ENCODE measurements at places on chromosomes 1 and 21. TPM values are rescaled to one million over a fixed set of nuclear protein-coding genes. Genes with fewer than 3 reads are reported as not detected.

- peak; percentile 35 for DNase-seq
- H3K4me3 ChIP-seq: no peak overlapping the region
- no peaks in the 10 kb centered on the region for H3K27me3 ChIP-seq
- no peak overlapping the region for H3K27ac ChIP-seq
Measured at GRCh38 chr21:45747802-45748445, 104.4 kb downstream of the PCBP3 start.

DNA sequence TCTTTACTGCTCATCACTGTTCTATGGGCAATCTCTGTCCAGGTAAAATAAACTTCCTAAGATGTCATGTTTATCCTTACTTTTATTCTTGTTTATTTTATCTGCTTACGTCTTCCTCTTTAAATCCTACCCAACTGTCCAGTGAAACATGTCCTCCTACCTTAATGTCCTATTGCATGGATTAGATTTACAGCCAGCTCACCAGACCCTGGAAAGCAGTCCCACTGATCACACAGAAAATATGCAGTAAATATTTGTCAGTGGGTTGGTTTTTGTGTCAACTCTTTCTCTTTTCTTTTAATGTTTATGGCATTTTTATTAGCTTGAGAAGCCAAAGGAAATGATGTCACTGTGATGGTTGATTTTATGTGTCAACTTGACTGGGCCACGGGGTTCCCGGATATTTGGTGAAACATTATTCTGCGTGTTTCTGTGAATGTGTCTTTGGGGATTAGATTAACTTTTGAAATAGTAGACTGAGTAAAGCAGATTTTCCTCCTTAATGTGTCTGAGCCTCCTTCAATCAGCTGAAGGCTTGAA lies 258.3 kb downstream of the SRGAP2C start:
- H3K27ac ChIP-seq: no peak overlapping the region
- H3K4me1 ChIP-seq: no peaks in the 10 kb centered on the region
- no peaks in the 10 kb centered on the region for H3K36me3 ChIP-seq
- no peak overlapping the region for H3K4me3 ChIP-seq

The IKBKE gene
- total RNA-seq: 17.0 TPM

DNA sequence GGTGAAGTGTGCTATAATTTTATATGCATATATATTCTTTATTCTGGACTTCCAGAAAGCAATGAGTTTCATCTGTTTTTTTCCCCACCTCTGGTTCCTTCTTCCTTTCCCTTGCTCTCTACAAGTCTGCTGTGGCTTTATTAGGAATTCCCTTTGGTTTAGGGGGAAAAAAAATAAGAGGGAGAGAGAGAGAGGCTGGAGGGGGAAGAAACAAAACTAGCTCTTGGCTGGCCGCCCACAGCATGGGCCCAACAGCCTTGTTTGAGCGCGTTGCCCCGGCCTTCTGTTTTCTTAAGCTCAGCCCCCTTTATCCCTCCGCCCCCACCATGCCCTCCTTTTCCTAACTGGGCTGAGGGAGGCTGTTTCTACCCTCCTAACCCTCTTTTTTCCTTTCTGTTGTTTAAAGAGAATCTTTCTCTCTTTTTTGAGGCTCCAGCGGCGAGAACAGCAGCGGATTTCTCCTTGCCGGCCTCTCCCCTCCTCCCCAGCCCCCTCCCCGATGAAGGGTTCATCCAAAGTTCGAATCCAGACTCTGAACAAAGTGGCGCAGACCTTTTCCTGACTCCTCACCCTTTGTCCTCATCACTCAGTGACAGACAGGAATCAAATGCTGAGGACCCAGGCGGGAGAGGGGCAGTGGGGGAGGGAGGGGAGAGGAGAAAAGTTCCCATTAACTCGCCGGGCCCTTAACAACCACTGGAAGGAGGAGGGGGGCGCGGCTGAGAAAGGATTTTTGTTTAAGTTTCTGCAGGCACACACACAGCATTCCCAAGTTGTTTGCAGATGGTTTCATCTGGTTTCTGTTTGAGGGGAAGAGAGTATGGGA lies 29.7 kb downstream of the PBX1 start:
- H3K4me1 ChIP-seq: peaks cover 19% of the 10 kb centered on the region
- H3K4me3 ChIP-seq: peak overlapping the region; percentile 22
- H3K36me3 ChIP-seq: peaks cover 2% of the 10 kb centered on the region
- H3K27ac ChIP-seq: peak overlapping the region; percentile 44

DNA sequence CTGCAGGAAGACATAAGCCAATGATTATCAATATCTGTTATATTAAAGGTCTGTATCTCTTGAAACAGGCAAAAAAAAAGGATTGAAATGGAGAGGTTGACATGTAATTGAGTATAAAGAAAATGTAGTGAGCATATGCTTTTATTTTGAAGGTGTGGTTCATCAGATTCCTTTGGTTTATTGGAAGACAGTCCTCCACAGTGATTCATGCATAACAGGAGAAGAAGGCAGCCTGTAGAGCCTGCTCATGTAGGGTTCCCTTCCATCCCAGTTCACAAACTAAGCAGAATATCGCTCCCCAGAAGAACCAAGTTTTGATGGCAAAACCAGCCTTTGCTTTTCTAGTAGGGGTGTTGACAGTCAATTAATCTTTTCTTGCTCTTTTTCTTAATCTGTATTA lies 1016.8 kb upstream of the ADGRL4 start:
- DNase-seq: peak; percentile 2
- H3K27ac ChIP-seq: no peak overlapping the region
- H3K27me3 ChIP-seq: no peaks in the 10 kb centered on the region
- H3K4me1 ChIP-seq: no peaks in the 10 kb centered on the region
- H3K4me3 ChIP-seq: no peak overlapping the region
- no peaks in the 10 kb centered on the region for H3K36me3 ChIP-seq

GRCh38 chr1:159664247-159664646 lies 50.1 kb downstream of the CRP start:
- no peaks in the 10 kb centered on the region for H3K27me3 ChIP-seq
- no peak overlapping the region for H3K27ac ChIP-seq
- H3K4me1 ChIP-seq: no peaks in the 10 kb centered on the region

DNA sequence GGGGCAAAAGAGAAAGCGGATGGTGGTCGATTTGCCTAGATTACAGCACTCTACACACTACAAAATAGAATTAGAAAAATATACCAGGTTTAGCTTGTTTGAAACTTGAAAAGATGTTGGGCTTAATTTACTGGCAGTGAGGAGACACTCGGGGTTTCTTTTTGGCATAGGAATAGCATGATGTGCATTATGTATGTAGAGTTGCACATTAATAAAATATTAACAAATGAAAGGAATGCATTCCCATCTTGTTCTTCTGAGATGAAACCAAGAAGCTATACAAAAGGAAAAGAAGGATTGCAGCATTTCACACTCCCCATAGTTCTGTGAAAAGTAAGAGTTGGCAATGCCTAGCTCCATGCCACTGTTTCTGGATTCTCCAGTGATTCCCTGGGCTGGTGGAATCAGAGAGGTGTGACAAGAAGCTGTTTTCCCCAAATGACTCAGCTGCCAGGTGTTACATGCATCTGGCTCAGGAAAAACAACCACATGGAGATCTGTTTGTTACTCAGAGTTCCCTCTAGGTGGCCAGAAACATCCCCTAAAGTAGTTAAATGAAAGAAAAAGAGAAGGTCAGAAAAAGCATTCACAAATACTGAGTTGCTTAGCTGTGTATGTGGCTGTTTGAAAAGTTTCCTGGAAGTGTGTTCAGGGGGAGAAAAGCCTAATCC lies 115.6 kb downstream of the UCK2 start:
- no peaks in the 10 kb centered on the region for H3K36me3 ChIP-seq
- no peak overlapping the region for H3K4me3 ChIP-seq
- H3K27me3 ChIP-seq: peaks cover 2% of the 10 kb centered on the region
- H3K4me1 ChIP-seq: no peaks in the 10 kb centered on the region
- no peak for DNase-seq
- H3K27ac ChIP-seq: no peak overlapping the region

DNA sequence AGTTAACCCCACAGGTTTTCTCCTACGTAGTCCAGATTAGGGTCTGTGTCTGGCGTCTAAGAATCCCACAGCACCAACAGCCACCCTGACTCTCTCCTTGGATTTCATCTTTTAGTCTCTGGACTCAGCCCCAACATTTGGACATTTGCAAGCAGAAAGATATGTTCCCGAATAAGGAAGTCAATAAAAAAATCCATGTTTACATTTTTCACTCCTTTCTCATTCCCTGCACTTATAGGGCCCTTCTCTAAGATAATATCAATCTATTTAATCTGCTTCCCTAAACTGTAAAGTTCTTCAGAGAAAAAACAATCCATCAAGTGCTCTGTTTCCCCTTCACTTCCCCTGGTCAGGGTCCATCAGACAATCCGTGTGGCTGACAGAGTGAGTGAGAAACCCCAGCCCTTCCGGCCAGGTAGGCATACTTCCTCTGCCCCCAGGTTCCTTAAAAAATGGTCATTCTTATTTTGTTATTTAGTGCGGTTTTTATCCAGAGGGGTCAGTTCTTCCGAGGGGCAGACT lies 105.9 kb upstream of the CDC42BPA start:
- no peak overlapping the region for H3K27ac ChIP-seq
- no peak overlapping the region for H3K4me3 ChIP-seq
- peaks cover 6% of the 10 kb centered on the region for H3K4me1 ChIP-seq
- no peaks in the 10 kb centered on the region for H3K27me3 ChIP-seq
- no peak for DNase-seq
